Stimulated activated CD4-positive, alpha-beta T cell treated with anti-CD3 and anti-CD28 coated beads, Interleukin-1b, Interleukin-23, amount 100 ng/mL, for 4 hours (primary cell): ENCODE measurements at places on chromosomes 11 and 22.

DNA sequence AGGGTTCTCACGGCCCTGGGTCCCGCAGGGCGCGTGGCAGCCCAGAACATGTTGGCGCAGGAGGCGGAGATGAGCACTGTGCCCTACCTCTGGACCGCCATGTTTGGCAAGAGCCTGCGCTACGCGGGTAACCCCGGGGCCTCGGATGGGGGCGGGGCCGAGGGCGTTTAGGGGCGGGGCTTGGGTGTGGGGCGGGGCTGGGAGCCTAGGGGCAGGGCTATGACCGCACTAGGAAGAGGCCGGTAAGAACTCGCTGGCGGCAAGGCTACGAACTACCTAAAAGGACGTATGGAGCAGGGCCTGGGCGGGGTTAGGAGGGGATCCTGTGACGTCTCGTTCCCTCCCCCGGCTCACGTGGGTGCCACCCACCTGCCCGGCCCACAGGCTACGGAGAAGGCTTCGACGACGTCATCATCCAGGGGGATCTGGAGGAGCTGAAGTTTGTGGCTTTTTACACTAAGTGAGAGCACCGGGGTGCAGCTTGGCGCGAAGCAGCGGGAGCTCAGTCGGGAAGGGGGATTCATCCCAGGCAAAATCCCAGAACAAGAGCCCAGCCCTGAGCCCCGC lies 2.8 kb upstream of the LZTR1 start:
- peak; percentile 56 for DNase-seq

- DNase-seq: no peak
Measured at GRCh38 chr11:63767565-63768236, 874 bp downstream of the ZFTA start.

GRCh38 chr11:33618351-33618710 lies 82.3 kb downstream of the C11orf91 start:
- no peak for DNase-seq

DNA sequence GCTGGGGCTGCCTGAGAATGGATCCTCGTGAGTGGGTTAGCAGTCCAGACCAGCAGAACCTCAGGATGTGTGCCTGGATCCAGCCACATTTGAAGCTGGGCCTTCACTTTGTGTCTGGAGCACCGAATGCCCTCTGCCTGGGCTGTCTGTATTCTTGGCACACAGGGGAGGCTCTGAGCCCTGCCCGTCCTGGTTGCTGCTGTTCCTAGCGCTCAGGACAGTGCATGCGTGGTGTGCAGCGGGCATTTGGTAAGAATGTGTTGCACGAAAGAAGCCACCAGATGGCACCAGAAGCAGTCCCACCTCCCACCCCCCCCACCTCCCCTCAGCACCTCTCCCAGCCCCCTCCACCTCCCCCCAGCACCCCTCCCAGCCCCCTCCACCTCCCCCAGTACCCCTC lies 4.1 kb upstream of the MAPK11 start:
- peak; percentile 29 for DNase-seq

DNA sequence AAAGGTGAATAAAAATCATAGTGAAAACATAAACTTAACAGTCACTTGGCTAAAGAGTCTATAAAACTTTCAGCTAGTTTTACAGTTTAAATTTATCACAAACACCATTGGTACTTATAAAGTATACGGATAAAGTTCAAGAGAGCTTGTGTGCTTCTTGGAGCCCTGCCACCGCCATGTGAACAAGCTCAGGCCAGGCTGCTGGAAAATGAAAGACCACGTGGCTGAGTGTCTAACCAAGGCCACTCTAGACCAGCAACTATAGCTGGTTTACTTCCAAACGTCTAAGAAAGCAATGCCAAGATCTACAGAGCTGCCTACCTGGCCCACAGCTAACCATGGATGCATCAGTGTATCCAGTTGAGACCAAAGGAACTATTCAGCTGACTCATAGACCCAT lies 66.3 kb upstream of the API5 start:
- DNase-seq: no peak

DNA sequence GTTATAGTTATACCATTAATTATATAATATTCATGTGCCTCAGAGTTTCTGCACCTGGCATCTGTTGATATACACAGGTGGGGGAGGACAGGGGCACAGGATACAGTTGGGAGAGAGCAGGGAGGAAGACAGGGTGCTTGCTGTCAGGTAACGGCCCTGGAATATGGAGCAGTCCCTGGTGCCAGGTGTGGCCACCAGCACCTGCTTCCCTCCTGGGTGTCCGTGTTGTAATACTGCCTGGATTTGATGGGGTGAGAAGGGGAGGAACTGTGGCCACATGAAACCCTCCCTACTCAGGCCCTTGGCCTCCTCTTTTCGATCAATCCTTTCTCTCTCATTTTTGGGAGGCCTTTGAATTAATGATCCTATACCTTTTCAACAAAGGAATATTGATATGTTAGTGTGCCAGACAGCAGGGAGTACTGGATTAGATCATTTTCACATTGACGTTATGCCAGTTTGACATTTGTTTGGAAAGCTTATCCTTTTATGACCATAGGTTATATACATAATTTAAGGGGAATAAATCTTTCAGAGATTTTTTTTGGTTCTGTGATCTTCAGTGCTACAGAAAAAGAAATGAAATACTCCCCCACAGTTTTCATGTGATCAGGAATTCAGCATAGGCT lies 88.6 kb downstream of the TEAD1 start:
- DNase-seq: no peak
